ENCODE measurements at places on chromosomes 3 and 15.

DNA sequence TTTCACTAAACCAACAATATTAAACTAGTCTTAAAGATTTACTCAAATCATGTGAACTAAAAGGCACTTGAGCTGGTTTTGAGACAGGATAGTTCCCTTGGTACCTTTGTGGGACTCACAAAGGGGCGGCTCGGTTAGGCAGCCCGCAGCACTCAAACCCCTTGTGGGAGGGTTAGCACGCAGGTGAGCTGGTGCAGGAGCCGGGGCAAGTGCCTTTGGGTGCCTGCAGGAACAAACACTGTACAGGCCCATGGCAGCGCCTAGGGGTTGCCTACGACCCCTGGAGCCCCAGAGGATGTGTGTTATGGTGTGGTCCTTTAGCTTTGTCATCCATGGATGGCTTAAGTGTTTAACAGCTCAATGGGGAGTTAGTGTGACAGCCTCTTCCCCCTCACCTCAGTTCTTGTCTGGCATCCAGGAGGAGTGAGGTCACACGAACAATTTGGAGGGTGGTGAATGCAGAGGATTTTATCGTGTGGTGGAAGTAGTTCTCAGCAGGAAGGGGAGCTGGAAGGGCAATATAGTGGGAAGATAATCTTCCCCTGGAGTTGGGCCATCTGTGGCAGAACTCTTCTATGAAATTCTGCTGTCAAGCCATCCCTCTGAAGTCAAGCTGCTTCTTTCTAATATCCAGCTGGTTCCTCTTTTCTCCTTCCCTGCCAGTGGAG, 470.9 kb downstream of the RBMS3 start:
- no peak for DNase-seq

GRCh38 chr15:63449731-63450130, 54.7 kb upstream of the USP3 start:
- DNase-seq = no peak

DNA sequence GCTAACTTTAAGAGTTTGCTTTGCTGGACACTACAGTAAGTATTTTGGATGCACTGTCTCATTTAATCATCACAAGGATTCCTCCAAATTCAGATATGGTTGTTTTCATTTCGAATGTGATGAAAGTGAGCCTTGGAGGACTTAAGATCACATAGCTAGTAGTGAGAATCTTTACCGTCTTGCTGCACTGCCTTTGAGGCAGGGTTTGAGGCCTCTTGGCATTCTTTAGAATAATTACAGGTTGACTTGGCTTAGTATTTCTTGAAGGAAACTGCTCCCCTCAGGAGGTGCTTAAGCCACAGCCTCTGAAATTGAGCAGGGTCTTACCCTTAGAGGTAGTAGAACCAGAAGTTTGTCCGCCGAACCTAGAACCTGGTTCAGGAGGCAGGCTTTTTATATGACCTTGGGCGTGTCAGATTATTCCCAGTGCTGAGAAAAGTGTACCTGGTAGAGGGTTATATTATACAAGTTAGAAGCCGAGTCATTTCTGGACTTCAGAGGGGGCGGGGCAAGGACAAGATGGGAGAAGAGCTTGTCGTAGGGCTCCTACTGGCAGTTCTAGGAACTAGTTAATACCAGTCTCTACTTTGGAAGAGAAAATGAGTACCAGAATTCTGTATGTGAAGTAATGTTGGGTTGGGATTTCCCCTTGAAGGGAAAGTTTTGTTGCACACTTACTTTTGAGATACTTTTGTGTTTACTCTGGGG, 1.1 kb downstream of the TFG start:
- DNase-seq = no peak

DNA sequence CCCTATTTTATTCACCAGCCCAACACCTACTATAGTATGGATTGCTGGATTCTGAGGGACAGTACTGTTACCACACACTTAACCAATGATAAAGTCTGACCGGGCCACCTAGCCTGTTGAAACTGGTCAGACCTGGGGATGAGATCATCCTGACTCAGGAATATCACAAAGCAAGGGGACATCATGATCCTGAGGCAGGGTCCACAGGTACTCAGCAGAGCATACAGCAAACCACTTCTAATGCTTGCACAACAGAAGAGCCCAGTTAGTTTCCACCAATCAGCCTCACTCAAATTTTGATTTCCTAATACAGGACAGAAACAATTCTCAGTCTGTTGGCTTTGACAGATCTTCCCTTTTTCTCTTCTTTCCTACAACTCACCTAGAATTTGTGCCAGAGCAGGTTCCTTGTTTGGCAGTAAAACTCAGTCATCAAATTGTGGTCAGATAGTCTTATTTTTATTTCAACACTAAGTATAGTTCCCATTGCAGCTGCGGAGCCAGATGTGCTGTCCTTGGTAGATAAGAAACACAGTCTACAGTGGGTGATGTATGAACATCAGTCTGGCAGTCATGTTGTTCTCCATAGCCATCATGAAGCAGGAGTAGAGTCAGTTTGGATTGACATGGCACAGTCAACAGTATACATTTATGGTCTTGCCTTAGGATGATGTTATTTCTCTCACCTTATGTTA, 90.1 kb upstream of the PRR23C start:
- DNase-seq = no peak

- no peak for DNase-seq
These were observed 44.8 kb downstream of the ABTB1 start for GRCh38 chr3:127717357-127718244.

DNA sequence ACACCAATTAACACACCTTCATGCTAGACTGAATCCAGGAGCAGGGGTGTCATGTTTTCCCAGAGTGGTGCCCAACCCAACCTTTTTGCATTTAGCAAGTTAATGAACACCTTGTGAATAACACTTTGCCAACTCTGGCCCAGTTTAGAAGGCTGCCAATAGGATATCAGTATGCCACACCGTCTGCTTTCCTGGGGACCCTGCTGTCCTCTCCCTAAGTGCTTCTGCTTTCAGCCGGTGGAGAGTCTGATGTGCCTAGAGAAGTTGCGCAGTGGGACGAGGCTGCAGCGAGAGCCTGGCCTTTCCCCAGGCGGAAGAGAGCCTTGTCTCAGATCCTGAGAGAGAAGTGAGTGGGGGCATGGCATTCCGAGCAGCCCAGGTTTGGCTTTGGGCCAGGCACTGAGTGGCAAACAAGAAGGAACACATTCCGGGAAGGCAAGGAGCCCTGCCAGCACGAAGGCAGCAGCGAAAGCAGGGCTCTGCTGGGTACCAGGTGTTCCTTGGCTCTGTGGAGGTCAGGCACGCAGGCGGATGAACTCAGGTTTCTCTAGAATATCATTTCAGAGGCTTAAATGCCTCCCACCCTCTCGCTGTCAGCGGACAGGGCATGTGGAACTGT, 36.9 kb downstream of the SENP8 start:
- DNase-seq = peak; percentile 79
